ENCODE measurements at places on chromosomes 16 and 17. TPM values are rescaled to one million over a fixed set of nuclear protein-coding genes. Genes with fewer than 3 reads are reported as not detected.

OR1F1 gene
- total RNA-seq = 0.18 TPM

MAP3K14 gene
- total RNA-seq = 44.8 TPM

PLCG2 gene
- total RNA-seq = 3.5 TPM

ARHGAP44 gene
- total RNA-seq = 2.8 TPM

GLIS2 gene
- 27.0 TPM for total RNA-seq

C17orf78 gene
- total RNA-seq = not detected

ZFP3 gene
- total RNA-seq = 1.0 TPM

TMEM92 gene
- 31.0 TPM for total RNA-seq

TOM1L1 gene
- total RNA-seq = 39.8 TPM

TIMP2 gene
- 242 TPM for total RNA-seq

ALDH3A1 gene
- total RNA-seq = 990 TPM

PYY gene
- total RNA-seq = not detected

FOXN1 gene
- not detected for total RNA-seq

CA10 gene
- total RNA-seq = not detected

FOXC2 gene
- 1.8 TPM for total RNA-seq

TMC8 gene
- 0.41 TPM for total RNA-seq

FOXF1 gene
- not detected for total RNA-seq

RILP gene
- 17.6 TPM for total RNA-seq

GSG1L gene
- not detected for total RNA-seq

NGFR gene
- 0.85 TPM for total RNA-seq

KRTAP1-5 gene
- total RNA-seq = not detected

SMIM5 gene
- total RNA-seq = 0.80 TPM

CTRL gene
- total RNA-seq = 1.6 TPM

DUSP3 gene
- 59.5 TPM for total RNA-seq

SULT1A2 gene
- not detected for total RNA-seq

KRT33B gene
- not detected for total RNA-seq

CBFA2T3 gene
- total RNA-seq = 0.43 TPM

HES7 gene
- total RNA-seq = 2.6 TPM

KRT31 gene
- total RNA-seq = not detected

CASKIN1 gene
- total RNA-seq = 0.41 TPM

GPRC5C gene
- total RNA-seq = 51.5 TPM

FKBP10 gene
- total RNA-seq = 109 TPM

CACNG4 gene
- 13.9 TPM for total RNA-seq

GPR139 gene
- not detected for total RNA-seq
